ENCODE measurements at places on chromosomes 4 and X. TPM values are rescaled to one million over a fixed set of nuclear protein-coding genes. Genes with fewer than 3 reads are reported as not detected.

GRCh38 chrX:151896734-151897474 lies 15.8 kb upstream of the MAGEA4 start:
- no peak for DNase-seq

- no peak for DNase-seq
Measured at GRCh38 chrX:29397506-29397905, 810.3 kb downstream of the IL1RAPL1 start.

The SPACA5 gene
- total RNA-seq = not detected

DNA sequence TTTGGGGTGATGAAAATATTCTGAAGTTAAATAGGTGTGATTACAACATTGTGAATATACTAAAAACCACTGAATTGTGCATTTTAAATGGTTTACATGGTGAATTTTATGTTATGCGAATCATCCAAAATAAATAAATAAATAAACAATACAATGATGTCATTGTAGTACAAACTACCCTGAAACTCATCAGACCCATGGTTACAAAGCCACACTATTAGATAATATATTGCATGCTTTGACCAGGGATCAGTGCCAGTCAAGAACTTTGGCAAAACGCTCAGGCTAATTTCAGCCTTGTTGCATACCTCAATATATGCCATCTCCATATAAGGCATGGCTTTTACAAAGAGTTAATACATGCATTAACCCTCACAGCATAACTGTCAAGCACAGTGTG lies 45.5 kb upstream of the XIAP start:
- no peak for DNase-seq

DNA sequence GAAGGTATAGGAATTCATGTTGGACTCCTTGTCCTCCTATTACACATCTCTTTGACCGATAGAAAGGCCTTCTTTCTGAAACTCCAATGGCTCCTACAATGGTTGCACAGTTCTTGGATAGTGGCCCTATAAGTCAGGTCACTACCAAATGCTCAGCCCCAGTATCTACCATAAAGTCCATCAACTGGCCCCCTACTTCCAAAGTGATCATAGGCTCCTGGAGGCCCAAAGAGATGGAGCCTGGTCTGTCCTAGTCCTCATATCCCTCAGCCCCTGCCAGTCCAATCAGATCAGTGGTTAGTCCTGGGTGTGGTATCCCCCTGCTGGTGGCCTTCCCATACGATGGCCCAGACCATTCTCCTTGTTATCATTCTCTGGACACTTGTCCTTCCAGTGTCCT lies 30.3 kb downstream of the SULT1E1 start:
- no peak for DNase-seq

The GCNA gene
- total RNA-seq = 3.9 TPM

GRCh38 chr4:78441756-78442155 lies 109.8 kb upstream of the ANXA3 start:
- DNase-seq = no peak

The PHOX2B gene
- total RNA-seq = not detected

Measured in progenitor cell of endocrine pancreas (in vitro differentiated cells).